NCI-H1436 treated with DMSO at 0.1 percent for 48 hours (cell line): ENCODE measurements at places on chromosomes 16 and 17.

DNA sequence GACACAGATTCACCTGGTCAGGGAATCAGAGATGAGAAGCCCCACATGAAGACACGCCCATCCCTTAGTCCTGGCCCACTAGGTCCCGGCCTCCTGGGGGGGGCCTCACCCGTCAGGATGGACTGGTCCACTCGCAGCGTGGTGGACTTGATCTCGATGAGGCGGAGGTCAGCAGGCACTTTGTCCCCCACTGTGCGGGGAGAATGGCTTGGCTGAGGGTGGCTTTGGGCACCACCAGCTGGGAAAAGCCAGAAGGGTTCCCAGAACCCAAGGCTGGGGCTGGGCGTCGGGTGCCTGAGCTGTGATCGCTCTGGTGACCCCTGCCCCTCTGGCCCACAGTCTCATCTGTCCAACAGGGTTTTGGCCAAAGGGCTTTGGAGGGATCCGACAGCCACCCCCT, 13.7 kb downstream of the ATP2A3 start:
- no peak for DNase-seq

DNA sequence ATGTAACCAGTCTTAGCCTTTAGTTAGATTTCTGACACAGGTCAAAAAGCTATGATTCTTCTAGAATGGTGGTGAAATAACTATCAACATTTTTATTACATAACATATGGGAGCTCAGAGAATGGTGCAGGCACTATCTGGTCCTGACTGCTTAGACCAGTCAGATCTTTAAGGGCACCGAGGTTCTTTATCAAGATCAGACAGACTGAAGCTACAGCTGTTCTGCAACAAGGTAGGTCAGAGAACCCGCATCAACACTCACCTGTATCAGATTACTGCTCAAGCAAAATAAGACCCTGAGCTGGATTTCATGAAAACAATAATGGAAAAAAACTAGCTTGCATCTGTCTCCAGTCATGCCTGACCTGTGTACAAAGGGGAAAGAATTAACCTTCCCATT, 160.4 kb downstream of the KCNJ2 start:
- no peak for DNase-seq

DNA sequence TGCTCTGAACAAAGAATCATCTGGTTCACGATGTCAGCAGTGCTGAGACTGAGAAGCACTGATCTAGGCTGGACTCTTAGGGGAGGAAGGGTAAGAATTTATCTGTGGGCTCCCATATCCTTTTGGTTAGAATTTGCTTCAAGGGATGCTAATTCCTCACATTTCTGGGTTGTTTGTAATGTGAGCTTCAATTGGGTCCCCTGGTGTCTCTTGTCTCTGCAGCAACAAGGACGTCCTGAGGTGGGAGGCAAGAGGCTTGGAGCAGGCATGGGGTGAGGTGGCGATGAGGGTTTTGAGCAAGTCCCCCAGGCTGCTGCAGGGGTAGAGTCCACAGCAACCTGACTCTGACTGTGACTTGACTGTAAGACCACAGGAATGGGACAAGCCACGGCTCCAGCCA, 213.8 kb upstream of the NLRP1 start:
- no peak for DNase-seq

DNA sequence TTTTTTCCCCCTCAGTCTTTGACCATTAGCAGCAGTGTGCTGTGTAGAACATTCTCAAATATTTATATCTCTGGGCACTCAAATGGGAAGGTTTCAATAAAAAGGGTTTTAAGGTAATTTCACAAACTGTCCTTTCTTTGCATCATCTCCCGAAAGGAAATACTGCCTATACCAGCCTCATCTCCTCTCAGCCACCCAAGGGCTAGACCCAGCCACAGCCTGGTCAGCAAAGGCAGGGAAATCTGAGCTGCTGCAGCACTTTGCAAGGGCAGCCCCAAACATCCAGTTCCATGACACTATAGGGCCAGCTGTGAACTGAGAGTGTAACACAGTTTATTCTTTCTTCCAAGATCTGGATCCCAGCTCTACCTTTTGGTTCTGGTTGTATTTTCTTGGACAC, 28.9 kb downstream of the TMEM11 start:
- no peak for DNase-seq

DNA sequence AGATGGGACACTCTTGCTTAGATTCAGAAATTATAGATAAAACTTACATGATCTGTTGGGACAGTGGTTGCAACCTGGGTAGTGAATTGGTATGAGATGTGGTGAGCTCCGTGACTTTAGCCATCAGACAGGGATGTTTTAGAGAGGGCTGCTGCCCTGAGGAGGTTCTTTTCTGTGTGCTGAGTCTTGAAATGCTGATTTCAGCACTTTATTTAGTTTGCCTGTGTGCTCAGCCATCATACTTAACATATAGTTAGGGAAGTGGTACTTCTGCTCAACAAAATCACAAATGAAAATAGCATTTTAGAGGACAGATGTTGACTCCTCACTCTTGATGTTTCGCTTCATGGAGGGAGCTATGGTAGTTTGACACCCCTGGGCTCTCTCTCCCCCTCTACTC, 95.9 kb upstream of the CDH13 start:
- DNase-seq, result no peak

- DNase-seq, result no peak
These were observed 26.6 kb downstream of the SSH2 start for GRCh38 chr17:29903471-29903870.

GRCh38 chr16:12565423-12565822, 238.3 kb downstream of the CPPED1 start:
- DNase-seq, result no peak

DNA sequence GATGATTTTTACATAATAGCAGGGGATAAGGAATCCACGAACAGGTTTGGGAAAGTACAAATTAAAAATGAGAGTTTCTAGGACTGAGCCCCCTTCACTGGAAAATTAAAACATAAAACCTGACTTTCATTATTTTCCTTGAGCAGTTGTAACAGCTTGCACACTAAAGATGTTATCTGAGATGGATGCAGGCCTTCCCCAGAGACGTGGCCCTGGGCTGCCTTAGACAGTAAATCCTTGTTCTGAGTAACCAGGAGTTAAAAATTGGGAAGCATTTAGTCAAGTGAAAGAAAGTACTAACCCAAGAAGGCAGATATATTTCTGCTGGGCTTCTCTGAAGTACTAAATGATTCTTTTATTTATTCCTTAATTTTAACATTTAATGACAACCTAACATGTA, 432.2 kb upstream of the KIF2B start:
- DNase-seq, result no peak

DNA sequence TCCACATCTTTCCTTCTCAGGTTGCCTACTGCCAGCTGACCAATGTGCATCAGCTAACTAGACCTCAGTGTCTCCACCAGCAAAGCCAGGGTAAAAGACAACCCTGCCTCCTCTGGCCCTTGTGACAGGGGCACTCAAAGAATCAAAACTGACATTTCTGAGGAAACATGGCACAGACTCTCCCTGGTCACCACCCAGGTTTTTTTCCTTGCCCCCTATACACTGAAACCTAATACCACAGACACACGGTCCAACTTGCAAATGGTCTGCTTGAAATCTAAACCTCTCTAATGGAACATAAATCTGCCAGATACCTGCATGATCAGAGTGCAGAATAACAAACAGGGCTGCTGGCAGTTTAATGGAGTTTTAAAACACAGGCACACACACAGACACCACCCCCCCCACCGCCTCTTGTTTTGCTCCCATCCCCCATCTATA, 19.5 kb upstream of the CORO6 start:
- peak; percentile 63 for DNase-seq

GRCh38 chr17:79795795-79796443, 958 bp downstream of the CBX8 start:
- no peak for DNase-seq

GRCh38 chr17:58278661-58279015, 2.1 kb downstream of the MPO start:
- no peak for DNase-seq

DNA sequence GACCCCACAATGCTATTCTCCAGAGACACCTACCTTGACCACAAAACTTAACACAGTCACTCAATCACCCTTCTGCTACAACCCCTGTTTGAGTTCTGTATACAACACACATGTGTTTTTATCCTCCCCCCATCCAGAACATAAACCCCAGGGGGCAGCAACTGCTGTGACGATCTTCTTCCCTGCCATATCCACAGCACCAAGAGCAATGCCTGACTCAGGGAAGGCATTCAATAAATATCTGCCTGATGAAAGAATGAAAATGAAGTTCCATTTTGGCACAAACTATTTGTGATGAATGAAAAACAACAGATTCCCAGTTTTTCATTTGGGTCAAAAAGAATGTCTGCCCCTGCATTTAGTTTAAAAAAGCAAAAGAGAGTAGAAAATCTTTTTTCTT, 27.0 kb downstream of the ASIC2 start:
- no peak for DNase-seq

DNA sequence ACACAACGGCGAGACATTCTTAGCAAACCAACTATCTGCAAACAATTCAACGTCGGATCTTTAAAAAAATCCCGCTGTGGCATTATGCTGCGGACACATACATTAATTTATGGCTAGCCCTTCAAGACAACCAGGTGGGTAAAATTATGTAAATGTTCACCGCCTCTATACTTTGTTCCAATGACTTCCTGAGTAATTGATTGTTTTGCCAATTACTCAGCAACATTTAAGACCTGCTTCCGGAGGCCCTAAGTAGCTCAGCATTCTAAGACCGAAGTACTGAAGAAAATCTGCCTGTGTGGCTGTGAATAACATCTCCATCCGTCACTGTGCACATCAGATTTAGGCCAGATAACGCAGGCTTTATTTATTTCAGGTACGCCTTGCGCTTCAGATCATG, 23.3 kb downstream of the QPRT start:
- no peak for DNase-seq

DNA sequence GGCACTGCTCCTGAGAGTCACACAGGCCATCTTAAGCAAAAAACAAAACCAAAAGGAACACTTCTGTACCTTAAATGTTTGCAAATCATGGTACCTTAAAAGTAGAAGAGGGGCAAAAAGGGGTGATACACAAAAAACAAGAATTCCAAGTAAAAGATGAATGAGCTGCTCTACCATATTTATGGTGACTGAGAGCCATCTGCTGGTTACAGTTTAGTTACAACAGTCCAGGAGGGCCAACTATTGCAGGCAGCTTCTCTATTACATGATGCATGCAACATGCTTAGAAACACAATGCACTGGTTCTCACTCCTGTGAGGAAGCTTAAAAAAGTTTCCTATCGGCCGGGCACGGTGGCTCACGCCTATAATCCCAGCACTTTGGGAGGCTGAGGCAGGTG, 53.5 kb downstream of the STX8 start:
- no peak for DNase-seq

DNA sequence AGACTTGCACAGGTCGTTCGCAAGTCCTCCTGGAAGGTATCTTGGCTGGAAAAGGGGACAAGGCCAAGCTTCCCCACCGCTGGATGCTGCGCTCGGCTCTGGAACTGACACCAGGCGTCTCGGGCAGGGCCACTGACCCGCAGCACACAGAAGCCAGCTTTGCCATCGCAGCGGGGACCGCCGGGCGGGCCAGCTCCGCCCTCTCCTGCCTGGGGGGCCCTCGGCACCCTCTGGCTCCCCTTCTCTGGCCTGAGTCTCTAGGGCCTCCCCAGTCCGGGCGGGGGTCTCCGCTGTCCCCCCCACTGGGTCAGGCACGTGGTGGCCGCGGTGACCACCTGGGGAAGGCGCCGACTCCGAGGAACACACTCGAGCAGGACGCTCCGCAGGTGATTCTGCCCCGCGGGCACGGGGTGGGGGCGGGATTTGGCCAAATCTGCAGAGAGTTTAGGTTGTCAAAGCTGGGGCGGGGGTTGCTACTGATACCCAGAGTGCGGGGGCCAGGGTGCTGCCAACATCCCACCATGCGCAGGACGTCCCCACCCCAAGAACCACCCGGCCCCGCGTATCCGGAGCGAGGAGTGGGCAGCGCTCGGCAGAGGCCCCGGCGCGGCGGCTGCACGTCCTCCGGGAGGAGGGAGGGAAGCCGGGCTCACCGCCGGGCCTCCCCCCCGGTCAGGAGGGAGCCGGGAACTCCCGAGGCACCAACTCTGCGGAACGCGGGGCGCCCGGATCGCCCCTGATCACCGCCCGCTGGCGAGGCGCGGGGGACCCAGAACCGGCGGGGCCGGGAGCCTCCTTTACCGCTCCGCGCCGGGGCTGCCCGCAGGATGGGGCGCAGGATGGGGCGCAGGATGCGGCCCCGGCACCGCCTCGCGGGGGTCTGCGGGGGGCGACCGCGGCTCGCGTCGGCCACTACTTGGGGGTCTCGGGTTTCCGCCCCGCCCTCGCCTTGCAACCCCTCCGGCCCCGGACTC, 744 bp upstream of the METRNL start:
- no peak for DNase-seq

- no peak for DNase-seq
These were observed 1.8 kb downstream of the PRR29 start for GRCh38 chr17:63999680-64000531.

DNA sequence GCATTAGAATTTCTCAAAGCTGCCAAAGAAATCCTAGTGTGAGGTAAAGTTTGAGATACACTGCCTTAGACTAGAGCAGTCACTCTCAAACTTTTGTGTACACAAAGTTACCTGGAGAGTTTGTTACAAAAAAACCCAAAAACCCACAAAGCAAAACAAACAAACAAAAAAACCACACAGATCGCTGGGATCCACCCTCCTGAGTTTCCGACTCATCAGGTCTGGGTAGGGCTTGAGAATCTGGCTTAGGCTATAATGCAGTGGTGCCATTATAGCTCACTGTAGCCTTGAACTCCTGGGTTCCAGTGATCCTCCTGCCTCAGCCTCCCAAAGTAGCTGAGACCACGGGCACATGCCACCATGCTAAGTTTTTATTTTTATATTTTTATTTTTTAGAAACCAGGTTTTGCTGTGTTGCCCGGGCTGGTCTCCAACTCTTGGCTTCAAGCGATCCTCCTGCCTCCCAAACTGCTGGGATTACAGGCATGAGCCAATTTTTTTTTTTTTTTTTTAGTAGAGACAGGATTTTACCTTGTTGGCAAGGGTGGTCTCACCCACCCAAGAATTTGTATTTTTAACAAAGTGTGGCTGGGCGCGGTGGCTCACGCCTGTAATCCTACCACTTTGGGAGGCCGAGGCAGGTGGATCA, 22.3 kb upstream of the SMG1 start:
- DNase-seq, result no peak

DNA sequence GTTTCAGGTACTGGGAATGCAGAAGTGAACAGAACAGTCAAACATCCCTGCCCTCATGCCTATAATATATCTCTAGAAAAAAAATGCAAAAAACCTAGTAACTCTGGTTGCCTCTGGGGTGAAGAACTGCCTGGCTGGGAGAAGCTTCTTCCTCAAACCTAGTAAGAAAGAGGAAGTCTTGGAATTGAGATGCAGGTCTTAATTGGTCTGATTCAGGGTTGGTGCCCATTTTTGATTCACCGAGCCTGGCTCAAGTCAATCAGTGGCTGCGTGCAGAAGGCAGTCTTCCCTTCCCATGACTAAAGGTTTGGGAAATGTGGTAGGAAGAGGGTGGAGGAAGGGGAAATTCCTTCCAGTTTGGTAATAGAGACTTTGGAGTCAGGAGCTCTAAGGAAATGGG, 22.4 kb downstream of the CDRT15 start:
- DNase-seq, result no peak

DNA sequence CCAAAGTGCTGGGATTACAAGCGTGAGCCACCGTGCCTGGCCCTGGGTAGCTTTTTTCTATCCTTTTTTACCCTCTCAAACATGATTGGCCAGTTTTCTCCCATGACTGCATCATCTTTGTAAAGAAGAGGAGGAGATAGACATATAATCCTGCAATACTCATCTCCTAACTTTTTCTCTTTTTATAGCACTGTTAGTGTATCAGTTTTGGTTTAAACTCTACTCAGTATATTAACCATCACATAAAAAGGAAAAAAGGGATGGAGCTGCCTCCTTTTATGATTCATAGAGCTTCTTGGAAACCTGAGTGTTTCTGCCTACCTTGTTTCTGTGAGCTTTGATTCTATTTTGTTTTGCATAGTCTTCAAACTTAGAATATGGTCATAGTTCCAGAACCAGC, 12.0 kb upstream of the TMEM106A start:
- DNase-seq, result no peak
